Central memory CD4-positive, alpha-beta T cell (primary cell): ENCODE measurements at places on chromosomes 4 and X.

DNA sequence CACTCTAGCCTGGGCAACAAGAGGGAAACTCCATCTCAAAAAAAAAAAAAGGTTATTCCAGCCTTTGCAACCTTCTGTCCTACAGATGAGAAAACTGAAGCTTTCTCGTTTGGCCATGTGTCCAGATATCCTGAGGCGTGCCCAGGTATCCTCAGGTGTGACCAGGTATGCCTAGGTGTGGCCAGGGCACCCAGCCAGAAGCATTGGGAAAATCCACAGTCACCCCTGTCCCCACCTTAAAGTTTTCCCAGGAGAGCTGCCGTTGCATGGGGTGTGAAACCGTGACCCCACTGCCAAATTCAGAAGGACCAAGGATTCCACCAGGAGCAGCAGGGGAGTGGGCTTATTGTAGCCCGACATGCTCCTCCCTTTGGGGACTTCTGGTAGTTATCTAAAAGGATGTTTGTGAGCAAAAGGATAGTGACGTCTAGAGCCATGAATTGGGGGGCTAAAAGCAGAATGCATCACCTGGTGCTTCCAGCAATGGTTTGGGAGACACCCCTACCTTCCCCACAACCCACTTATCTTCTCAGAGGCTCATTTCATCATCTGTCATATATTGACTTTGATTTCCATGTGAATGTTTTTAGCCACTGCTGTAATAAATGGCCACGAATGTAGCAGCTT is 4.0 kb upstream of the DHRSX start:
- DNase-seq: no peak

- DNase-seq: no peak
Observed at GRCh38 chr4:100809506-100809905, 291.7 kb upstream of the EMCN start.

DNA sequence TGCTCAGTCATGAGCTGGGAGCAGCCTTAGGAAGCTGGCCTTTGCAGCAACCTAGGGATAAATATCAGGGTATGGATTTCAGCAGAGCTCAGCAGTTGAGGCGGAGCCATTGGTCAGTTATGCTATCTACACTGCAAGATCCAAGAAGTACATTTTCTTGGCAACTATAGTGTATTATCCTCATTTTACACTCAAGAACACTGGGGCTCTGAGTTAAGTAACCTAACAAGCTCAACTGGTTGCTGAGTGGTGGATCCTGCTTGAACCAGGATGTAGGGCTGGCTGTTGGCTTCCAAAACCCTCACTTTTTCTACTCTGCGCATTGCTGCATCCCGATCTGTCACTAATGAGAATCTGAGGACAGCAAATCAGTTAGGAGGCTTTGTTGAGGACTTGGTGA is 1.5 kb upstream of the SCARB2 start:
- DNase-seq: no peak

- no peak for DNase-seq
Observed at GRCh38 chr4:88144866-88145300, 13.6 kb downstream of the ABCG2 start.

- DNase-seq: no peak
Observed at GRCh38 chr4:125358453-125358852, 43.7 kb downstream of the FAT4 start.

GRCh38 chr4:81060587-81061343 is 30.3 kb downstream of the BMP3 start:
- no peak for DNase-seq

- DNase-seq: no peak
Observed at GRCh38 chrX:39336671-39337311, 535.5 kb downstream of the MID1IP1 start.

GRCh38 chr4:145679991-145680455 is at the start of gene C4orf51:
Gene C4orf51 (plus strand): TSS chr4:145680146. CDS start chr4:145680204, 58 bp downstream.
- no peak for DNase-seq

- no peak for DNase-seq
Observed at GRCh38 chr4:48604527-48604926, 114.5 kb downstream of the ZAR1 start.

DNA sequence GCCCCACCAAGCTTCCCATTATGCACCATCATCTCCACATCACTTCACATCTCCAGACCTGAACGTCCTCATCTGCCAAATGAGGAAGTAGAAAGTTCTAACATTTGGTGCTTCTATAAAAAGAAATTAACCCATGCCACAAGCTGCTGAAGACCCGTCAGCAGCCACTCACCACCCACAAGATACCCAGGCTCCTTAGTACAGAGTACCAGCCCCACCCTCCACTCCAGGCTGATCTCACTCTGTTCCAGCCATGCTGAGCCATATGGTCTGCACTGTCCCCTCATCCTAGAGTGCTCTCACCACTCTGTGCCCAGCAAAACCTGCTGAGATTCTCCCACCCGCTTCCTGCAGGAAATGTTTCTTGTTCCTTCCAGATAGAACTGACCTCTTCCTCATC is 240.8 kb upstream of the PPARGC1A start:
- DNase-seq: no peak

DNA sequence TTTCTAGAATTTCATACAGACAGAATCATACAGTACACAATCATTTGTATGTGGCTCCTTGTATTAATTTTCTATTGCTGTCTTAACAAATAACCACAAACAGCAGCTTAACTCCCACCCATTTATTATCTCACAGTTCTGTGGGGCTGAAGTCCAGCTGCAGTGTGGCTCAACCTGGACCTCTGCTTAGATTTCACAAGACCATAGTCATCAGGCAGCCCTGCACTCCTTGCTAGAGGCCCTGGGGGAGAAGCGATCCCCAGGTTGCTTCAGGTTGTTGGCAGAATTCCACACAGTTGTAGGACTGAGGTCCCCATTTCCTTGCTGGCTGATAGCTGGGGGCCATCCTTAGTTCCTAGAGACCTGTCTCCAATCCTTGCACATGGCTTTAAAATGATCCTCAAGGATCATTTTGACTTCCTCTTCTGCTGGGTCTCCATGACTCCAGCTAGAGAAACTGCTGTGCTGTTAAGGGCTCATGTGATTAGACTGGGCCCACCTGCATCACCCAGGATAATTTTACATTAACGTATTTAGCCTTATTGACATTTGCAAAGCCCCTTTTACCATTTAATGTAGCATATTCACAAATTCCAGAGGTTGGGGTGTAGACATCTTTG is 60.9 kb upstream of the SMAD1 start:
- DNase-seq: no peak

DNA sequence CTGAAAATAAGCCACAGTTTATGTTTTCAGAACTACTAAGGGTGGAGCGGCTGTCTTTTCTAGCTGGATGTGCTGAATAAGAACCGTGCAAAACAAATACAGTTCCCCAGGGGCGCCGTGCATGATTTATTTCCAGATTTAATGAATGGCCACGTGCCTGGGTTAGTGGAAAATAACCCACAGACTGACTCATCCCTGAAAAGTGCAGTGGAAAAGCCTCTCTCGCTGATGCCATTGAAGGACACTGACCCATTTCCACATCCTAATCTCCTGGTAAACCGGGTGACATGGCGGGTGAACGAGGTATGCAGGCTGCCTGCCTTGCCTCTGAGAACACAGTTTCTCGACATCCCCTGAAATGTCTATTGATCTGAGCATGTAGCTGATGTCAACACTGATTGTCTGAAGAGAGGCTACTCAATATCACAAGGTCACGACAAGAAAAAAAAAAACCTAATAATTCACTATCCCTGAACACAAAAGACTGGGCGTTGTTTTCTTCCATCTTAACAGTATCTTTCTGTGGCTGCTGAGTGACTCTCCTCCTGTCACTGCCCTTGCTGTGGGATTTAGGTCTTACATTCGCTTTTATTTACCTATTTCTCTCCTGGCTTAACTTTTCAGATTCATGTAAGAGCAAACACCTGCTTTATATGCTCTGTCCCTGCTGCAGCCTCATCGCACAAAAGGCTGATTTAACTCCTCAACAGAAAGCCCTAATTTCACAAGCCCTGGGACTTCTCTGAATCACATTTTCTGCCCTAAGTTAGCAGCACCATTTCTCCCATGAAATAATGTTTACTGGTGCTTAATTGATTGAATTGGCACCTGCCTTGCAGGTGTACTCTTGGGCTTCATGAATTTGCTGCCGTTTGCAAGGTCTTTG is 76.9 kb upstream of the SCOC start:
- no peak for DNase-seq

GRCh38 chrX:5979338-5979737 is 249.3 kb downstream of the NLGN4X start:
- DNase-seq: no peak

DNA sequence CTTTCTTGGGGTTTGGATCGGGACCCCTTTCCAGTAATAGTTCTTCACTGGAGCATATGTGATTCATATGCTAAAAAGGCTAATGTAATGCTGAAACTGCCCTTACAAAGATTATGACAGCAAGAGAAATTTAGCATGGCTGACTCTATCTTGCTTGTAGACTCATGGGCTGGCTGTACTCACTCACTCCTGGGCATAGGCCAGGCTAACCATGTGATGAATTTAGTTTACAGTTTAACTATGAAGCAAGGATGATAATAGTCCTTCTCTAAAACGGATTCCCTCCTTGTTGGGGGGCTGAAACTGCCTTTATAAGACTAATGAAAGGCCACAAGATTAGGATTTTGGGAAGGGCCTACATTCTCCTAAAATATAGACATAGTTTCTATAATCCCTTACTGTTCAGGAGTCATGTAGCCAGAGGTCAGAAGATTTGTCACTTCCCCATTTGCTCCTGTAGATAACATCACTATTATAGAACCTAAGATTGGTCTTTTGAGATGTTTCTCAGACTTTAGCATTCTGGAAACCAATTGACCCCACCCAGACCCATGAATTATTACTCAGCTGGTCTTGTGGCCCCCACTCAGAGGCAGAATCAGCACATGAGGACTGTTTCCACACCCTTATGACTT is 20.8 kb upstream of the CEP135 start:
- no peak for DNase-seq

DNA sequence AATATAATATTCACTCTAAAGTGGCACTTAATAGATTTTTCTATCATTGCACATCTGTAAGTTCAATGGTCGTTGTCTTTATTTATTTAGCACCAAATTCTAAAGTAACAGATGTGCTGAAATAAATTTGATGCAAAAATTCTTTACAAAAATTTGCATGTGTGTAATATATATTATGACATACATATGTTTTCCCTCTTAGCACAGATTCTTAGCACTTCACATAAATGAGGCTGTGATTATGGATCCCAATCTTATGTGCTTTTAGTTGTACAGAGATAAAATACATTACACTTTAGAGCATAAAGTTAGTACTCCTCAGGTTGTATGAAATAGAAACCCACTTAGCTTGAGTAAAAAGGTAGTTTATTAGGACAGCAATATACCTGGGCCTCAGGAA is 915.1 kb downstream of the ADGRL3 start:
- no peak for DNase-seq
